Epithelial cell of umbilical artery (primary cell): ENCODE measurements at places on chromosomes 2 and 18. TPM values are rescaled to one million over a fixed set of nuclear protein-coding genes. Genes with fewer than 3 reads are reported as not detected.

Gene FOXD4L1
- total RNA-seq, result under 0.01 TPM in 1 of 2 replicates, not detected in the other

Gene GAL3ST2
- total RNA-seq, result not detected in 2 replicates

Gene AQP4
- total RNA-seq, result not detected in 2 replicates

Gene TNFAIP6
- total RNA-seq, result under 0.01 and 0.91 TPM in 2 replicates

Gene KIAA2012
- total RNA-seq, result not detected in 2 replicates

Gene VWC2L
- not detected in 2 replicates for total RNA-seq

Gene QPCT
- 20.8 and 27.2 TPM in 2 replicates for total RNA-seq

Gene PAPOLG
- total RNA-seq, result 10.1 and 15.0 TPM in 2 replicates

Gene NOTO
- total RNA-seq, result not detected in 2 replicates

Gene PKDCC
- 12.3 and 16.6 TPM in 2 replicates for total RNA-seq

Gene LRATD1
- total RNA-seq, result under 0.01 TPM in 1 of 2 replicates, not detected in the other

Gene FSHR
- total RNA-seq, result not detected in 2 replicates

Gene PLCL1
- 10.7 and 11.7 TPM in 2 replicates for total RNA-seq

Gene IL36A
- total RNA-seq, result not detected in 2 replicates

Gene PROC
- not detected in 2 replicates for total RNA-seq

Gene ABCG8
- total RNA-seq, result not detected in 2 replicates

Gene SPTBN1
- total RNA-seq, result 258 and 286 TPM in 2 replicates

Gene FLACC1
- total RNA-seq, result under 0.01 and 0.61 TPM in 2 replicates

Gene NYAP2
- total RNA-seq, result not detected in 2 replicates

Gene SP3
- total RNA-seq, result 70.5 and 123 TPM in 2 replicates

Gene ALPP
- total RNA-seq, result not detected in 2 replicates
